ENCODE measurements at places on chromosomes 7 and 10.

DNA sequence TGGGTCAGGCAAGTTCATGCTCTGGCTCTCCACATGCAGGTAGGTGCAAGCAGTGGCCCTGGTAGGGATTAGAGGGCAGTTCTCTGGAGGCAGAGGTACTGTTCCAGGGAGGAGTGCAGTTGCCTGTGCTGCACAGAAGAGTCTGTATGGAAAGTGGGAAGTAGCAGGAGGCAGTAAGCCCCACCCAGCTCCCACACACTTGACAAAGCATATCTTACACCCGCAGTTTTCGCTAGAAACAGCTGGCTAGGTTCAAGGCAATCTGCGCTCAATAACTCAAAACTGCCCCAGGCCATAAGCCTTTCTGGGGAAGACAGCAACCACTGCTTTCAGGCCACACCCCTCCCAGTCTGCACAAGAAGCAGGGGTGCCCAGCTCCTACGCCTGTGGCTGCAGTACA, 33.1 kb upstream of the ARMC3 start:
- no peak for DNase-seq

DNA sequence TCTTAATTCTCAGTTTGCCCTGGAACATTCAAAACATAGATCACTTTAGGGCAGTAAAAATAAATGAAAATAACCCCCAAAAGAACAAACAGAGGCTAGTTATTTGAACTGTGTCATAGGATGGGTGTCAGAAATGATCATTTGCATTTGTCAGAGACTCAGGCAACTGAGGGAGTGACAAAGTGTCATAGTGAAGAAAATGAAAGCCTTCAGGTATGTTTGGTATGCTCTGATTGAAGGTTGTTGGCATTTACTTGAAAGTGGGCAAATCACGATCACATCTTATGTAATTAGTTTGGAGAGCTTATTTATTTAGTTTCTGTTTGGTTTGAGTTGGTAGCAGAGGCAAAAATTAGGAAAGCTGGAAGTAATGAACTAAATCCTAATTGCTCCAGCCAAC, 880.9 kb downstream of the ANKRD7 start:
- DNase-seq: no peak

DNA sequence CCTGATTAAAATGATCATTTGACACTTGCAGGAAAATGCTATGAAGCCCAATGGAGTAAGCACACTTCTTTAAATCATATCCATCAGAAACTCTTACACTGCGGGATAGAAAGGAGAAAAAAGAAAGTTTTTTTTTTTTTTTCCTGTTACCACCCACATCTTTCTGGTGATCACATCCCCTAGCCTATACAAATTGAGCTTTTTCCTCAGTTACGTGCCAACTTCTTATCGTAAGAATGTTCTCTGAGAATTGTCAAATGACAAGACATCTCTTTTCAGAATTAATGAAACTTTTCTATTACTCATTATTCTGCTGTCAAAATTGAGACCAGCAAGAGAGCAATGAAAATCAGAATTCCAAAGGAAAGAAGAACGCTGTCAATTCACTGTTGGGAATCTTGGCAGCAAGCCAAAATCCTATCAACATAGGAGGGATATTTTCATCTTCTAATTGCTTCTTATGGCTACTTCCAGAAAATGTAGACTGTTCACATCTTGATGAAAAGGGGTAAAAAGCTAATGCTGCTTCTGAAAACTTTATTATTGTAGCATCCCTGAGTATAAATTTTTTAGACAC, 179.5 kb downstream of the ADAM12 start:
- no peak for DNase-seq

DNA sequence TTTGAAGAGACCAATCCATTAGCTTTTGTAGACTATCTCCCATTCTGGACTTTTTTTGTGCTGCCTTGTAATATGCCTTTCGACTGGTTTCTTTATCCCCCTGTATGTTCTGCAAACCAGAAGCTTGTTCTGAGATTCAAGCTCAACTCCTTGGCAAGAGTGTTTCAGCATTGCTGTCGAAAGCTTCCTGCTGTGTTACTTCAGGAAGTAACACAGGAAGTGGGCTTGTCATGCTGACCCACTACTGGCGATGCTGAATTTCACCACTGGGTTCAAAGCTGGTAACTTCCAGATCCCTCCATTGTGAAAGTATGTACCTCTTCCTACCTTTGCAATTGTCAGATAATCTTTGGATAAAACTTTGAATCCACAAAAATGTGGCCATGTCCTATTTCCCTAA, 57.9 kb upstream of the INSYN2A start:
- DNase-seq: no peak

GRCh38 chr10:69295027-69295636, 16.8 kb downstream of the HK1 start:
- no peak for DNase-seq

DNA sequence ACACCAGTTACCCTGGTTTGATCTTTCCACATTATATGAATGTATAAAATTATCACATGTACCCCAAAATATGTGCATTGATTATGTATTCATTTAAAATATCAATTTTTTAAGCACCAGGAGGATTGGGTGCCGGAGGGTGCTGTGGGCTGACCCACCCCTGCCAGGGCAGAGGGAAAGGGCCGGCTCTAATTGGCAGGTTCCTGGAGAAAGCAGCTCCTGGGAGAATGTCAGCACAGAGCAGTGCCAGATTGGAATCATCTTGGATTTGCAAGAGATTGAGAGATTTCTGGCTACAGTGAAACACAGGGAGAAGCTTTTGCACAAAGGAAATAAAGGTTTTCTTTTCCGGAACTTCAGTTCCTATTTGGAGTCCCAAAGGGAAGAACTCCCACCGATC, 264.4 kb upstream of the TCERG1L start:
- no peak for DNase-seq

DNA sequence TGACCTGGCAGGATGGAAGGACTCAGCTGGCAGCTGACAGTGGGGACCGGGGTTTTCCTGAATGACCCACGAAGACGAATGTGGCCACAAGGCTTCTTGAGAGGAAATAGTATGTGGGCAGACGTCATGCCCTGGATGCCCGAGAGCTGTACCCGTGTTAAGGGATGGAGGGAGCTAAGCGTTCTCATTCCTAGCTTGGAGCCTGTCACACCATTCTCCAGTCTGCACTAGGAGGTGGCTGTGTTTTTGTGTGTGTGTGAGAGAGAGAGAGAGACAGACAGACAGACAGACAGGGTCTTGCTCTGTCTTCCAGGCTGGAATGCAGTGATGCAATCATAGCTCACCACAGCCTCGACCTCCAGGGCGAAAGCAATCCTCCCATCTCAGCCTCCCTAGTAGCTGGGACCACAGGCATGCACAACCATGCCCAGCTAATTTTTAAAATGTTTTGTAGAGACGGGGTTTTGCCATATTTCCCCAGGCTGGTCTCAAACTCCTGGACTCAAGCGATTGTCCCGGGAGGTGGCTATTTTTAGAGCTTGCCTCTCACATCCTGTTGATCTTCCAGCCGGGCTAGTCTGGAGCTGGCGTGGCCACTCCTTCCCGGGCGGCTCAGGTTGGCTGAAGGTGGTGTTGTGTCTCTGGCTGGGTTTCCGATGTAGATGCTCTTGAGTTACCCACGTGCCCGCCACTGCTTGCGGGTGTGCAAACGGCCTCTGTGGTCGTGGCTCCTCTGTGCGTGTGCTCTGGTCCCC, 2.1 kb downstream of the AMZ1 start:
- no peak for DNase-seq

DNA sequence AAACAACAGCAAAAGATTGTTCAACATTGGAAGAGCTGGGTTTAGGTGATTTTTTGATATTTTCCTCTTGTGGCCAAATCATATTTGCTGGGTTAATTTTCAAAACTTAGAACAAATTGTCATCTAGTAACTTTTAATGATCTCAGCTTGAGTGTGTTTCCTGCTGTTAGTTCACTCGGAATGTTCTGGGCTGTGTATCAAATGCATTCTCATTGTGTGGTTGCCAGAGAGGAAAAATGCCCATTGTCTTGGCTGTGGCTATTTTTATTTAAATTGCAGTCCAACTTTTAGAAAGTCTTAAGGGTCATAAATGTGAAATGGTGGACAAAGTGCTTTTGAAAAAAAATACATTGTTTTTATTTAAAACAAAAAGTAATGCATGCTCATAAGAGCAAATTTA, 542.0 kb downstream of the TNS3 start:
- DNase-seq: no peak

GRCh38 chr10:103281753-103282152, 4.8 kb downstream of the INA start:
- DNase-seq: no peak

DNA sequence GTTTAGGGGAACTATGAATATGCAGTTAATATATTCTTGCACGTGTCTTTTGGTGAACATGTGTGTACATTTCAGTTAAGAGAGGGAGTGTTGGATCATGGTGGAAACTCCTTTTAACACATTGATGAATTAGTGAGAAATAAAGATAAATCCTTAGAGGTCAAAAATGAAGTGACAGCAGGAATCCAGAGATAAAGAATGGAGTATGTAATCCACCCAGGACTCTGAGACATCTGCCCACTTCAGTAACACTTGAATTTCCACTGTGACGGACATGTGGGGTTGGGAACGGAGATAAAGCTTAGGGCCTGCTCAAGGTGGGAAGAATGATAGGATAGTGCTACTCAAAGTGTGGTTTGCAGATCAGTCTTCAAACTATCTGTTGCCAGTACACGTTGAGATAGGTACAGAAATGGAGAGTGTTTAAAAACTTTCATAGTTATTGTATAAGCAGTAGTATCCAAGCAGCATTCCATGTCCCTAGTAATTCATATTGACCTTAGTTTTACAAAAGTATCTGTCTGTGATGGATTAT, 6.6 kb upstream of the RELN start:
- no peak for DNase-seq

DNA sequence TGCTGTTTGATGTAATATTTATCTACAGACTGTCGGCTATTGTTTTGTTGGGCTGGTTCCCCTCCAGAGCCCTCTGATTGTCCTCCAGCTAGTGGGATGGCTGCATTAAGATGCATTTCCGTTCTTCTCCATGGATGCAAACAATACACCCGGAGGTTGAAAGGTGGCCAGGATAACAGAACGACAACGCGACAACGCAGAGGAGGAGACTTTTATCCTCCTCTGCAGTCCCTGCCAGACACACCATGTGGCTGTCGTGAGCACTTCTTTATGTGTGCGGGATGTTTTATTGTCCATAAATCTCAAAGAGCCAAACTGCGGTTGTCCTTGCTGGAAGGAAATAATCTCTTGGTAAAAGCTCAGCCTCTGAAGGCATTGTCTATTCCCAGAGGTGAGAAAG, 39.1 kb upstream of the TCERG1L start:
- DNase-seq: no peak

GRCh38 chr10:116766837-116767634, 24.7 kb upstream of the HSPA12A start:
- DNase-seq: no peak

DNA sequence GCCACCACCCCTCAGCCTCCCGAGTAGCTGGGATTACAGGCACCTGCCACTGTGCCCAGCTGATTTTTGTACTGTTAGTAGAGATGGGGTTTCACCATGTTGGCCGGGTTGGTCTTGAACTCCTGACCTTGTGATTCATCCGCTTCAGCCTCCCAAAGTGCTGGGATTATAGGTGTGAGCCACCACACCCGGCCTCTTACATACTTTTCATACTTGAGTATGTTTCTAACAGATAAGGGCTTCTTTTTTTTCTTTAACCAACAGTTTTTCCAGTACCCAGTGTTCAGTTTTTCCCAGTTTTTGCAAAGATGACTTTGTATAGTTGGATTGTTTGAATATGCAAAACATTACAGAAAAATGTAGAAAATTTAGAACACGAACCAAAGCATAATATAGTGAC, 7.7 kb downstream of the EIF4H start:
- no peak for DNase-seq

GRCh38 chr7:157526913-157527634, 190.3 kb downstream of the DNAJB6 start:
- no peak for DNase-seq

DNA sequence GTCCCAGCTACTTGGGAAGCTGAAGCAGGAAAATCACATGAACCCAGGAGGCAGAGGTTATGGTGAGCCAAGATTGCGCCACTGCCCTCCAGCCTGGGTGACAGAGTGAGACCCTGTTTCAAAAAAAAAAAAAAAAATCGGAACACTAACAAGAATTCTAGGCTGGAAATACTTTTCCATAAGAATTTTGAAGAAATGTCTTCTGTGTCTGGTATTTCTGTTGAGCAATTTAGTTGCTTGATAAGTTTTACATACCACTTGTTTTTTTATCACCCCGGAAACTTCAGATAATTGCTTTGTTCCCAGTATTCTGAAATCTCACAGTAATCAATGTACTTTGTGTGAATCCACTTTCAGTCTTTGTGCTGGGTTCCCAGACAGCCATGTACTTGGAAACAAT, 25.8 kb downstream of the BZW2 start:
- no peak for DNase-seq

DNA sequence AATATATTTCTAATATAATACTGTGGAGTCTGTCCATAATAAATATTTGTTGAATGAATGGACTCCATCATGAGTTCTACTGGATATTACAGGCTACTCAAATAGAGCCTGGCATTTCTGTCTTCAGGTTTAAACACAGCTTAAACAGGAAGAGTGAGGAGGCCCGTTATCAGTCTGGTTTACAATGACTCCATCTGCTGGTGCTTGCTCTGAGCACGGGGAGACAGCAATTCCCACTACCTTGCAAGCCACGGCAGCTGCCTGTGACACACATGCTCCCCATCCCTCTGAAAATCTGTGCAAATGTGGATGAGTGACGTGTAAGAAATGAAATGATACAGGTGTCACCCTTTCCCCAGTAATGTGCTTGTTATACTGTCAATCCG, 293.5 kb upstream of the IMMP2L start:
- no peak for DNase-seq

DNA sequence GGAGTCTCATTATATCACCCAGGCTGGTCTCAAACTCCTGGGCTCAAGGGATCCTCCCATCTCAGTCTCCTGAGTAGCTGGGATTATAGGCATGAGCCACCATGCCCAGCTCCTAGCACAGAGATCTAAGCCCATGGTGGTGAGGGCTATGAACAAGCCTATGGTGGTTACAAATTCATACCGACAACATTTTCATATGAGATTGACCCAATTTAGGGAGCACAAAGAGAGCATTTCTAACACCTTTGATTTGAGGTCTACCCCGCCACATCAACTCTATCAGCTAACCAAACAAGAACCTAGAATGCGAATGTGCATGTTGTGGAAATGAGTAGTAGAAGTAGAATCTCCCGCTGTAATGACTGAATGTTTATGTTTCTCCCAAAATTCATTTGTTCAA, 14.2 kb upstream of the PRF1 start:
- no peak for DNase-seq

DNA sequence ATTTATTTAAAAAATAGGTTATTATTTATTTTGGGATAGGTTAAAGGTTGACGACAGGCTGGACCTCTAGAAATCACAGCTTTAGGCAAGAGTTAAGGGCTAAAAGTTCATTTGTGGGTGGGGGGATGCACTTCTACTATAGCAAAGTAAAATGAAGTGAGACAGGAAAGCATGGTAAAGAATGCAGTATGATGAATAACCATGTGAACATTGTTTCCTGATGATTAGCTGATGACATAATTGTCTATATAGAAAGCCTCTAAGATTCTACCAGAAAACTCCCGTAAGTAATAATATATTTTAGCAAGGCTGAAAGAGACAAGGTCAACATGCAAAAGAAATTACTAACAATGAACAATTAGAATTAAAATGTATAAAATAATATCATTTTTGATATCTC, 25.7 kb upstream of the PRSS37 start:
- no peak for DNase-seq

- DNase-seq: no peak
Measured at GRCh38 chr10:101887775-101888174, 44.2 kb upstream of the KCNIP2 start.
